ENCODE measurements at places on chromosomes 6 and 20.

- no peak for DNase-seq
These were observed 13.3 kb downstream of the PMEPA1 start for GRCh38 chr20:57696401-57696961.

- no peak for DNase-seq
These were observed 6.5 kb downstream of the FUT9 start for GRCh38 chr6:96022225-96022624.

GRCh38 chr20:57662456-57663240, 42.4 kb upstream of the ZBP1 start:
- no peak for DNase-seq

- peak; percentile 49 for DNase-seq
These were observed 3.4 kb upstream of the HELZ2 start for GRCh38 chr20:63577317-63577894.

GRCh38 chr6:163992056-163992455, 577.5 kb downstream of the QKI start:
- DNase-seq = no peak

DNA sequence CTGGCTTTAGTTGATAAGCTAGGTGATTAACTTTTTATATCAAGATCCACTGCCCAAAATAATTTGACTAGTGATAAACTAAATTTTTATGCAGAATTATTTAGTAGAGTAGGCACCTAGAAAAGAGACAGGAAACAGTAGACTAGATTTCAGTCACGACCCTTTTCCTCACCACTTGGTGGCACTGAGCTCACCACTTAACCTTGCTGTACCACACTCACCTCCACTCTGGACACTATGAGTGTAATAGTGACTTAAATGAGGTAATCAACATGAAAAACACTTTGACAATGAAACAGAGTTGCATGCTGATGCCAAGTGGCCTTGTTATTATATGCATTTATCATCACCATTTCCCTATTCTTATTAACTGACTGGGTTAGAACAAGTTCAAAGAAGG, 730.4 kb downstream of the KIF16B start:
- DNase-seq = no peak

DNA sequence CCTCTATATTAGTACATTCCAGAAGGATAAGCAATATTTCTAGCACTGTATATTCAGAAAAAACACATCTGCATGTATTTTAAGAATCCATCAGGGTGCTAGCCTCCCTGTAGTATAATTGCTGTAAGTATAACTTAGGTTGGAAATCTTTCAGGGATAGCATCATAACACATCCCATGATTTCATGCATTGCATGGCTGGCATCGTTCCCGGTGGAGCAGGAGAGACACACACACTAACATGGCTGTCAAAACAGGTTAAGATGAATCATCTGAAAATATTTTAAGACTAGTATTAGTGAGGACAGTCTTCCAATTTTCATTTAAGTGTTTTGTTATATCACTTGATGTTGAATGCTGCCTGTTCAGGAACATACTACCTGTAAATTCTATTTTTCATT, 32.1 kb upstream of the CENPW start:
- DNase-seq = no peak

- no peak for DNase-seq
These were observed 685.3 kb upstream of the MARCKS start for GRCh38 chr6:113171882-113172281.

- peak; percentile 27 for DNase-seq
These were observed 66.0 kb downstream of the GPR6 start for GRCh38 chr6:110044096-110044495.

GRCh38 chr6:123640567-123641187, 3.9 kb upstream of the TRDN start:
- DNase-seq = no peak

DNA sequence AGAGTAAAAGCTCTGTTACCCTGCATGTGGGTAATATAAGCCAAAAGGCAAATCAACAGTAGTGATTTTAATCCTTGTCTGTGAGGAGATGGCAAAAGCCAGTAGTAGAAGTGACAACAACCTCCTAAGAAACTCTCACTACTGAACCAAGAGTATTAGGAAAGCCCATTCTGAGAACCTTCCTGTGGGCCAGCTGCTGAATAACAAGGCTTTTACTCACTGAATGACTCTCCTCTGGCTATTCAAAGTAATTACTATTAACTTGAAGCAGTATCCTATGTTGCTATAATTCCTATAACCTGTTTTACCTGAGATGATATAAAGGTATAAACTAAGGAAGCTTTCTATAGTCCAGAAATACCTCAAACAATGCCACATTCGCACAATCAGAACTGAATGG, 55.1 kb downstream of the CHD6 start:
- no peak for DNase-seq

DNA sequence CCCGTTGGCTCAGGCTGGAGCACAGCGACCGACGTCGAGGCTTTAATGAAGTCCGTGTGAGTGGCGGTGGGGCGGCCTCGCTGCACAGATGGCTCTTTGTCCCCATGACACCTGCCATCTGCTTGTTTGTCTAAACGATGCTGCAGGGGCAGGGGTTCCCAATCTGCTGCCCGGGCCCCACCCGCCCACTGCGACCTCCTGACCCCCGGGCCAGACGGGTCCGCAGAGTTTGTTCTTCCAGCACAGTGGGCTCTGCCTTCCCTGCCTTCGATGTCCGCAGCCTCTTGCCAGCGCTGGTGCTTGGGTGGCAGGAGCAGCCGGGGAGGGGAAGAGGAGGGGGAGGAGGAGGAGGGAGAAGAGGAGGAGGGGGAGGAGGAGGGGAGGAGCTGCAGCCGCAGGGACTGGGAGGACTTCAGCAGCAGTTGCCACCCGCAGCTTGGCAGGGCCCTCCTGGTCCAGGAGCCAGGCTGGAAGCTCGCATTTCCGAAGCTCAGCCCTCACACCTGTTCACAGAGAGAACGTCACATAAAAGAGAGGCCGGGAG, 210.0 kb downstream of the DLL1 start:
- no peak for DNase-seq

DNA sequence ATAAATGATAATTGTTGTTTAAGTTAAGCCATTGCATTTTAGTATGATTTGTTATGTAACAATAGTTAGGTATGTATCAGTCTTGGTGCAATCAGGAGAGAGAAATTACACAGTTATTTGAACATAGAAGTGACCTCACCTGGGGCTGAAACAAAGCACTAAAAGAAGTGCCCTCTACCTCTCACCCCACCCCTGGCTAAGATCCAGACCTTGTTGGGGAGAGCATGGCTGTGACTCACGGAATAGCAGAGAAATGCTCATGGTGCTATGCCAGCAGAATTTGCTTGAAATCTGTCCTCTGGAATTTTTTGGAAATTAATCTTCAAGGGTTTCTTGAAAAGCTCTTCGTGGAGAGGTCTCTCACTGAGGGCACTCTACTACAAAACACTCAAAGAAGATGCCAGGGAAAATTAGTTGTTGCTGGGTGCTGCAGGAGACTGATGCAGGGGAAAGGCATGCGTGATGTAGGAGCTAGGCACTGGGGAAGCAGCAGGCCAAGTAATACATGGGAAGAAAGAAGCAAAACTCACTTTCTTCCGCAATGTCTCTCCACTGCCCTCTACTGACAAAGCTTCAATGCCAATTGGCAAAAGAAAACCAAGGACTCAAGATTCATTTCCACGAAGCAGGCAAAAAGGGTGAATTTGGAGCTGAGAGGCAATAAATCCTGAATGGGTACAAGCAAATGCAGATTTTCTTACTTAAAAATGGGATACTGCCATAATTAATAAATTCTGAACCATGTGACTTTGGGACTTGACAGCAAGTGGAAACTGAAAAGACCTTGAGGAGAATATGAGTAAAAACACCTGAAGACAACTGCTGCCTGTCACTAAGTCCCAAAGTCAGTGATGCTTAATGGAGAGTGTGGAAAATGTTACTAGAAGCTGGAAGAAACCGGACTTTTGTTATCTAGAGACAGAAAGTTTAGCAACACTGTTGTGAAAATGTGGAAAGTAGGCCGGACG, 136.3 kb upstream of the ZNF184 start:
- no peak for DNase-seq

DNA sequence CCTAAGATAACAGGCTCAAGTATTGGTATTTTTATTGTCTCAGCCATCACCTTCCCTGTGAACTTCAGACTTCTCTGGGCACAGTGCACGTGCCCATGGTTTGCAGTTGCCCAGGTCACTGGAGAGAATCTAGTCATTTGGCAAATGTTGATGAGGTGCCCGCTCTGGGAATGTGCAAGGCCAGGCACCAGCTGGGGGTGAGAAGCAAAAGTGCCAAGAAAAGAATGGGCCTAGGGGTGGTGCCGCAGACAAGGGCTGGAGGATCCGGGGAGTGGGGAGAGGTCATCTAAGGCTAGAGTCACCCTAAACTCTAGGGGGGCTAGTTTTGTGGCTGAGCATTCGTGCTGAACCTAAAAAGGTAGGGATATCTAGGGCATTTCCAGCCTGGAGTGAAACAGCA, 57.0 kb upstream of the VSTM2L start:
- DNase-seq = no peak

- no peak for DNase-seq
These were observed 27.7 kb downstream of the KCNS1 start for GRCh38 chr20:45073221-45073620.

DNA sequence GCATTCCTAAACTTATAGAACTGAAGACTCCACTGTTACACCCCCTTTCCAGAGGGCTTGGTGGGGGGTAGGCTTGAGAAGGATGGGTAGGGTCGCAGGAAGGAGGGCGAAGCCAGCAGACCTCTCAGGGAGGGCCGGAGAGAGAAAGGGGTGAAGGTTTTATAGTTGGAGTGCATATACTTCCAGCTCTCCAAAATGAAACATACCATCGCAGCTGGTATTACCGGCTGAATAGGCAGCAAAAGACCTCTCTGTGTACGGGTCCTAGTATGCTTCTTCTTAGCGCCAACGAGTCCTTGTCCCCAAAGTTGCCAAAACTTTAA, 1.0 kb upstream of the VGLL2 start:
- DNase-seq = no peak

DNA sequence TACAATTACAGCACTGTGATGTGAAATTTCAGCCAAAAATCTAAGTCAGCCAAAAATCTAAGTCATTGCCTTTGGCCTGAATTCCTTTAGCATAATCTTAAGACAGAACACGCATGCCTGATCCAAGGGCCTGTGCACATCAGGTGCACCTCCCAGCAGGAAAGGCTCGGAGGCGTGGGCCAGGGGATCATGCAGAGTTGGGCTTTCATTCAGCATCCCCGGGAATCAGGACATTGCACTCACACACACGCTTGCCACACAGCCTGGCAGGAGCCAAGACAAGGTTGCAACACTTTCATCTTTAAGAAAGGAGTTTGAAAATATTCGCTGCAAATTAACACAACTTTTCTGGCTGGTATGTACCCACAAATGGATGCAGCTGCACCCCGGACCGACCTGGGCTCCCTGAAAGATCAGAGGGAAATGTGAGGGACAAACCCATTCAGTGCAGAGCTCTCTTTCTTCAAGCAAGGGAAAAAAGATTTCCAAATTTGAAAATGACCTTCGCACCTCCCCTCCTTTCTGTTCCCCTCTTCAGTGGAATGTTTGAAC, 48.8 kb downstream of the ERMARD start:
- DNase-seq = no peak

DNA sequence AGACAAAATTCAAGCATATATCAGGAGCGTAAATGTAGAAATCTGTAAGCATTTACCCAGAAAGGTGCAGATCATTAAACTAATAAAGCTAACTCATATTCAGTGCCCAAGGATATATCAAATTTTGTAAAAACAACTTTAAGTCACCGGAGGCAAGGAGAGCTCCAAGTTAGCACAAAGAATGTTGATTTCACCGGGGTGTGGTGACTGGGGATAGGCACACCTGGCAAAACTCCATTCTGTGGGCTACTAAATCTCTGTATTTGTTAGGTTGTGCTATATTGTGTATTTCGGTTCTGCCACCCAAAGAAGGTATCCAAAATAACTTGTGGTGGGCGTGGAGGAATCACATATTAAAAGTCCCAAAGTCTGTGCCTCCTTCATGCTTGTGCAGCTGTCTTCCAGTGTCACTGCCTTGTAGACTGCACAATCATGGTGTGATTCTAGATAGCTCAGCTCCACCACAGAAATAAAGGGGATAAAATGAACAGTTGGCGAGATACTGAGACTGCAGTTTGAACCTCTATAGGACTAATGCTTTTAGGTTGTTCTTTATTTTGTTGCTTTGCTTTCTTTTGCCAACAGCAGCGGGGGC, 111.6 kb downstream of the GMDS start:
- no peak for DNase-seq

GRCh38 chr6:3480009-3480408, 23.2 kb upstream of the SLC22A23 start:
- DNase-seq = no peak

DNA sequence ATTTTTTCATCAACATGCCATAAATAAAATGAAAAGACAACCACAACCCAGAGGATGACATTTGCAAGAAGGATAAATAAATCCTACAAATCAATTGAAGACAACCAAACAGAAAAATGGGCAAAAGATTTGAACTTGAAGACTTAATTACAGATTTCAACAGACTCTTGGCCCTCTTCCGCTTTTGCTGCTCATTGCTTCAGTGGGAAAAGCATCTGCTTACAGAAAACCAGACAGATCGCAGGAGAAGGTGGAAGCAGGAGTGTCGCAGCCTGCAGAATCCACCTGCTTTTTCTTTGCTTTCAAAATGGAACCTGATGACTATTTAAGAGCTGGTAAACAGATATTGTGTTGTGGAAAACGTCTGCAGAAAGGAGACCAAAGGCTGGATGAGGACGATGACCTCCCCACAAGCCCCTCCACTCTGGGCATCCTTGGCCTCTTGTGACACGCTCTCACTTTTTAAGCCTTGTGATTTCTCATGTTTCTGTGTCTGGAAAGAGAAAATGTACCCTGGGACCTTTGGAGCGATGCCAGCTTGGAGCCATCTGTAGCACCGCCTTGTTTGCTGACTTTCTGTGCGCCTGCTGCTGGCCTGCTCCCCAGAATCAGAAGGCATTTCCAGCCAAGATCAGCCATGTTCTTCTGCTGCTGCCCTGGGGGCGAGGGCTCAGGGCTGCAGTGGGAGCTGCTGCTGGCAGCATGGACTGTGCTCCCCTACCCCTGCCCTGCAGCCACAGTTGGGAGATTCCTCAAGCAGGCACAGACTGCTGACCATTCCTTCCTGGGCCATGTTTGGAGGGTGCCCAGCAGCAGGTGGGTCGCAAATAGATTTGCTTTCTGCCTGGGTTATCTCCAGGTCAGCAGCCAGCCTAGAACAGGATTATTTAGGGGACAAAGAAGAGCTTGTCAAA, 3.6 kb upstream of the CSTL1 start:
- no peak for DNase-seq

- DNase-seq = peak; percentile 35
These were observed at the start of gene TPBG for GRCh38 chr6:82363428-82364086. TPBG (plus strand) TSS chr6:82363817; CDS start chr6:82364962, 1,145 bp downstream.
